HFFc6 (cell line): ENCODE measurements at places on chromosomes 4 and X. TPM values are rescaled to one million over a fixed set of nuclear protein-coding genes. Genes with fewer than 3 reads are reported as not detected.

TLR6 gene
- 1.3 to 1.5 TPM (median 1.4 TPM) in 3 replicates for total RNA-seq

TAF7L gene
- 0.26 to 0.60 TPM (median 0.57 TPM) in 3 replicates for total RNA-seq

MAGEB10 gene
- not detected in 2 replicates for total RNA-seq

USP51 gene
- 0.80 to 1.2 TPM (median 1.0 TPM) in 3 replicates for total RNA-seq
